CD4-positive, CD25-positive, alpha-beta regulatory T cell (primary cell): ENCODE measurements at places on chromosomes 7 and 10. TPM values are rescaled to one million over a fixed set of nuclear protein-coding genes. Genes with fewer than 3 reads are reported as not detected.

- no peak overlapping the region for H3K27ac ChIP-seq
- no peak for DNase-seq
- H3K27me3 ChIP-seq = no peaks in the 10 kb centered on the region
Observed at GRCh38 chr7:98341106-98341505, 59.6 kb downstream of the BRI3 start.

The CUBN gene
- total RNA-seq = 4.7 TPM

GRCh38 chr10:43064331-43065075, 12.4 kb upstream of the RET start:
- H3K27me3 ChIP-seq = no peaks in the 10 kb centered on the region
- H3K36me3 ChIP-seq = no peaks in the 10 kb centered on the region

The AZGP1 gene
- total RNA-seq = not detected
